ENCODE measurements at places on chromosomes 11 and 22.

DNA sequence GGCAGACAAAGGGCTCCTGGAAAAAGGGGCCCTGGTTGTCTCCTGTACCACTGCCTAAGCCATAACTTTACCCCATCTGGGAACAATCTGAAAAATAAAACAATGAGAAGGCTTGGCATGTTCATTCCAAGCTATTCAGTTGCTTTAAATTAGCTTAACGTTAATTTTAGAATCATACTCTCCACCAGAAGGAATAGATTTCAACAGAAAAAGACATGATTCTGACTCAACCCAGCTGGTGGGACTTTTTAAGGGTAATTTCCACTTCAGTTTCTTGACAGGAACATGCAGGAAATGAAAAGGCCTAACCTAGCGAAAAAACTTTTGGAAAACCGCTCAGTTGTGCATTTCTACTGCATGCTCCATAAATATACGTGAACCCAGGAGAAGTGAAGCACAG is 7.9 kb downstream of the SF3A1 start:
- DNase-seq = no peak

GRCh38 chr11:36238881-36239280 is 50.3 kb downstream of the COMMD9 start:
- DNase-seq = no peak

DNA sequence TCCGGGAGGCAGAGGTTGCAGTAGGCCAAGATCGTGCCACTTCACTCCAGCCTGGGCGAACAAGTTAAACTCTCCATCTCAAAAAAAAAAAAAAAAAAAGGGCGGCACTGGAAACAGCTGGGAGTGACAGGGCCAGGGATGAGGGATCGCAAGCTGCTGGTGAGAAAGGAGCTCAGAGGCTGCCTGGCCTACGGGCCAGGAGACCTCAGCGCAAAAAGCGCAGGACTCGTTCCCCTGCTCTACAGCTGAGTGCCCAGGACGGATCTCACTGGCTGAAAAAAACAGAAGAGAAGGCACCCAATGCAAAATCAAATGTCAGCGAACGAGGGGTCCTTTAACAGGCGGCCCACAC is 650 bp upstream of the NUP50 start:
- no peak for DNase-seq

GRCh38 chr22:19912271-19912999 is 29.1 kb upstream of the COMT start:
- DNase-seq = no peak

- no peak for DNase-seq
Observed at GRCh38 chr11:108959105-108959761, 294.4 kb downstream of the DDX10 start.

DNA sequence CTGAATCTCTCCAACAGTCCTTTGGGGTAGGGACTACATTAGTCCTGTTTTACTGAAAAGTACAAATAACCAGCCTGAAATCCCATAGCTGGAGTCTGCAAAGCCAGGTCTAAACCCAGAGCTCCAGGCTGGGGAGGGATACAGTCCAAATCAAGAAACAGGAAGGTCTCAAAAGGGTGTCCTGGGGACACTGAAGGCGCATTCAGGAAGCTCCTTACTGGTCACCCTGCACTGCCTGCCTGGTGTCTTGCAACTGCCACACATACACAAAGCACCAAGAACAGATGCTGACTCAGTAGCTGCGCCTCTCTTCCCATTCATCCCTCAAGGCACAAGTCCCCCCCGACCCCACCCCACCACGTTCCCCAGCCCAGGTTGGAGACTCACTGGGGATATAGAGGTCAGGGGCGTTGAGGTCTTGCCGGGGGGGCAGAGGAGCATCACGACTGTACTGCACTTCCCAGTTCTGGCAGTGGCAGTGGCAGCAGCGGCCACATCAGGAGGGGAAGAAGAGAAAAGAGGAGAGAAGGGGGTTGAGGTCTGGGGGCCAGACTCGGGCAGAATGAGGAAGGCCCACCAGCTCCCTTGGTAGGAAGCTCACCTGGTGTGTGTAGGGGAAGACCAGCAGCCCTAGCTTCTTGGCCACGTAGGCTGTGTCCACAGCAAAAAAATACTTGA is 1.6 kb downstream of the YIF1A start:
- no peak for DNase-seq

GRCh38 chr11:120117991-120118390 is 19.9 kb downstream of the TRIM29 start:
- DNase-seq = no peak

DNA sequence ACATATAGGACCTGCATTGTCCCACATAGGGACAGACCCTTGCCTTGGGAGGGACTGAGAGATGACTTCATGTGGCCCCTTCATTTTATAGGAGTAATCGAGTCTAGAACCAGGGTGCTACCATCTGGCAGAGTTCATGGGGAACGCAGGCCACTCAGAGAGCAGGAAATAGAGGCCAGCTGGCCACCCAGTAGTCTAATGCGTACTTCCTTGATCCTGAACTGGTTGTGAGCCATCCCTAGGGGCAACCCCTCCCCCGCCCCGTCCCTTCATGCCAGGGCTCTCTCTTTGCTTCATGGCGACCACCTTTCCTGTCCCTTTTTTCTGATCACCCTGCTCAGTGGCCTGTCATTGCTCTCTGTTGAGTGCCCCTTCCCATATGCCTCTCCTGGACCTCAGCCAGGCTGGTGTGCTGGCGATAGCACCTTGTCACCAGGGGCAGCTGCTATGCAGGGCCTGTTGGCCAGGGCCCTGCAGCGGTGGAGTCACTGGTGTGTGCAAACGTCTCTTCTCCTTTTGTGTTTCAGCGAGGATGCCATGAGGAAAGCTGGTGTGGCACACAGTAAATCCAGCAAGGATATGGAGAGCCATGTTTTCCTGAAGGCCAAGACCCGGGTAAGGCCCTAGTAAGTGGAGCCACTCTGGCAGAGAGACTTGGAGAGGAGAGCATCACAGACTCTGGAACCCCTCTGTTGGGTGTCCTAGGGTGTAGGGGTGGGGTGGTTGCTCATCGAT is 29.3 kb downstream of the MED15 start:
- no peak for DNase-seq

- no peak for DNase-seq
Observed at GRCh38 chr11:63893355-63893754, 23.6 kb downstream of the RCOR2 start.

DNA sequence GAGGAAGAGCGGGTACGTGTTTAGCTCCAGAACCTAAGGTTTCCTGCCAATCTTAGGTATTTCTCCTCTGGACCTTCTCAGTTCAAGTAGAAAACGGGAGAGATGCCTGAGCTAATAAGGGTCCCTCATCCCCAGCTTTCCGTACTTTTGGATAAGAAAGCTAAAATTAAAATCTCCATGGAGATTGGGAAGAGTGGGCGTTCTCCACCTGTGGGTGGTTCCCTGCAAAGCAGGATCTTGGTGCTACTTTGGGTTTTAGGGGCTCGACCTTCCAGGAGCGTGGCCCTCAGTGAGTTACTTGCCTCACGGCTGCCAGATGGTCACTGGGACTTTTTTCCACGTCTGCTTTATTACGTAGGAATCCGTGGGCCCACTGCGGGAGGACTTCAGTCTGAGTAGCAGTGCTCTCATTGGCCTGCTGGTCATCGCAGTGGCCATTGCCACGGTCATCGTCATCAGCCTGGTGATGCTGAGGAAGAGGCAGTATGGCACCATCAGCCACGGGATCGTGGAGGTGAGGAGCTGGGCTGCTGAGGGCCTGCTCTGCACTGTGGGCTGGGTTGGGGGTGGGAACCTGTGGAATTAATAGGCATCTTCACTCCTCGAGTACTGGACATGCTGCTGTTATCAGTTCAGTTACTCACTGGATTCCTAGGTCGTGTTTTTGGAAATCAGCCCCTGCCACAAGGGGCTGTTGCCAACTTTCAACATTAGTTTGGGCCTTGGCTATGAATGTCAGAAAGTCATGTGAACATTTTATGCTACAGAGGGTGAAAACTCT is 17.8 kb upstream of the ST14 start:
- no peak for DNase-seq

DNA sequence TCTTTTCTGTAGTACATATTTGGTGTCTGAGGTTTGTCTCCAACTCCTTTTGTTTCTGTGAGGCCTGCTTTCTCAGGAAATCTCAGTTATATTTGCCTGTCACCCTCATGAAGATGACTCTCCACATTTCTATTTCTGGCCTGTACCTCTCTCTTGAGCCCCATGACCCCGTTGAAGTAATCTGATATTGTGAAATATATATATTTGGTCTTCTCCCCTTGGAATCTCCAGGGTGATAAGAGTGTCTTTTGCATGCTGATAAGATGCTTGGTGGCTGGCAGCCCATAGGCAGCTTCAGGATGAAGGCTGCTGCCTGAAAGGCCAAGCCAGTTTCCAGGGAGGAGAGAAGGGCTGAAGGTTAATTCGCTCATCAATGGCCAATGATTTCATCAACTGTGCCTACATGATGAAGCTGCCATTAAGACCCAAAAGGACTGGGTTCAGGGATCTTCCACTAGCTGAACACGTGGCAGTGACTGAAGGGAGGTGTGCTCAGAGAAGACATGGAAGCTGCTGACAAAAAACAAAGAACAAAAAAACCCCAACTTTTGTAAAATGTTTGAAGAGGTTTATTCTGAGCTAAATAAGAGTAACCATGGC is 67.4 kb downstream of the MICAL2 start:
- DNase-seq = no peak

DNA sequence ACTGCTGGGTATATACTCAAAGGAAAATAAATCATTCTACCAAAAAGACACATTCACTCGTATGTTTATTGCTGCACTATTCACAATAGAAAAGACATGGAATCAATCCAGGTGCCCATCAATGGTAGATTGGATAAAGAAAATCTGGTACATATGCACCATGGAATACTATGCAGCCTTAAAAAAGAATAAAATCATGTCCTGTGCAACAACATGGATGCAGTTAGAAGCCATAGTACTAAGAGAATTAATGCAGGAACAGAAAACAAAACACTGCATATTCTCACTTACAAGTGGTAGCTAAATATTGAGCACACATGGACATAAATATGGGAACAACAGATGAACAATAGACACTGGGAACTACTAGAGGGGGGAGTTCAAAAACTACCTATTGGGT is 96.3 kb downstream of the FAM76B start:
- no peak for DNase-seq

GRCh38 chr11:83070731-83071566 is 748 bp downstream of the RAB30 start:
- DNase-seq = no peak

- no peak for DNase-seq
Observed at GRCh38 chr11:43585877-43586608, 94.5 kb upstream of the HSD17B12 start.

GRCh38 chr11:47361419-47361818 is 8.9 kb upstream of the MYBPC3 start:
- no peak for DNase-seq

- DNase-seq = no peak
Observed at GRCh38 chr11:45949992-45950407, 27.5 kb downstream of the LARGE2 start.
